Activated naive CD4-positive, alpha-beta T cell treated with anti-CD3 and anti-CD28 coated beads for 36 hours (primary cell): ENCODE measurements at places on chromosomes 1 and 21. TPM values are rescaled to one million over a fixed set of nuclear protein-coding genes. Genes with fewer than 3 reads are reported as not detected.
A peak's percentile ranks its signal among the peaks of the same experiment; 100 is the strongest.

- peak; percentile 62 for DNase-seq
- peaks cover 15% of the 10 kb centered on the region for H3K36me3 ChIP-seq
- H3K4me3 ChIP-seq: no peak overlapping the region
- H3K27ac ChIP-seq: no peak overlapping the region
- H3K27me3 ChIP-seq: no peaks in the 10 kb centered on the region
Observed at GRCh38 chr1:12031039-12031980, 12.0 kb downstream of the MIIP start.

GNAT2 gene
- total RNA-seq: 0.50 TPM

GRCh38 chr1:183636334-183636682, 725 bp upstream of the ARPC5 start:
- peaks cover 12% of the 10 kb centered on the region for H3K36me3 ChIP-seq
- peak overlapping the region; percentile 99 for H3K27ac ChIP-seq
- H3K4me3 ChIP-seq: peak overlapping the region; percentile 98
- H3K4me1 ChIP-seq: peaks cover 23% of the 10 kb centered on the region

GRCh38 chr1:201628490-201628889, 89.6 kb downstream of the NAV1 start:
- H3K4me1 ChIP-seq: no peaks in the 10 kb centered on the region
- no peak for DNase-seq
- H3K4me3 ChIP-seq: no peak overlapping the region

DNA sequence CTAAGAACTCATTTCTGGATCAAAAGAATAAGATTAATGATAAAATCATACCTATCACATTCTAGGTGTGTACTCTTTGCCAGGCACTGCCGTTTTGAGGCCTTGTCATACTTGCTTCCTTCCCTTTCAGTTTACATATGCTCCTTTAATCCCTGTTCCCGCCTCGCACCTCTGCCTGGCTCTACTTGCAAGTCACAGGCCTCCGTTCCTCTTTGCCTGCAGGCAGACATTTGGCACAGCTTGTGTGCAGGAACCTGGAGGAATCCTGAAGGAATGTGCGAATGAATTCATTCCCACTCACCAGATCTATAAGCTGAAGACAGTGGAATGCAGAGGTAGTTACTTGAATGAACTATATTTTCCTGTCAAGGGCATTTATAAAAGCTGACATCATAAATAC, 13.8 kb downstream of the WLS start:
- H3K36me3 ChIP-seq: no peaks in the 10 kb centered on the region
- no peaks in the 10 kb centered on the region for H3K27me3 ChIP-seq
- no peak overlapping the region for H3K27ac ChIP-seq
- no peak for DNase-seq

LORICRIN gene
- not detected for total RNA-seq

- H3K27me3 ChIP-seq: no peaks in the 10 kb centered on the region
- DNase-seq: peak; percentile 44
- H3K36me3 ChIP-seq: peaks cover 15% of the 10 kb centered on the region
- peaks cover 80% of the 10 kb centered on the region for H3K4me1 ChIP-seq
- H3K27ac ChIP-seq: peak overlapping the region; percentile 1
Observed at GRCh38 chr21:37398697-37399096, 32.1 kb downstream of the DYRK1A start.

DNA sequence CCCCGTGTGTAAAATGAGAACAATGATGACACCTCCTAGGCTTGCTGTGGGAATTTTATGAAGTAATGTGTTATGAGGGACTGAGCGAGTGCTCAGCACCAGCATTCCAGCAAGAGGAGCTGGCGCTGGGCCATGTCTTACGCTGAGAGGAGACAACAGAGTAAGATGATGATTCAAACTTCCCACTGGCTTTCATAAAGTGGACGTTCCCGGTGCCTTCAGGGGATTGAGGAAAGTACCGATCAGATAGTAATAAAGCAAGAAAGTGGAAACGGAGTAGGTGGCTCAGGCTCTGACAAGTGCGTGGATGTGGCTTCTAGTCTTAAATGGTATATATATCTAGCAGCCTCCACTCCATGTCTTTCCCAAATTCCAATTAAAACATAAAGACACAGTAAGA, 23.8 kb downstream of the EPHA10 start:
- H3K27me3 ChIP-seq: peaks cover 25% of the 10 kb centered on the region
- H3K4me3 ChIP-seq: no peak overlapping the region
- no peak overlapping the region for H3K27ac ChIP-seq
- no peaks in the 10 kb centered on the region for H3K36me3 ChIP-seq

DNA sequence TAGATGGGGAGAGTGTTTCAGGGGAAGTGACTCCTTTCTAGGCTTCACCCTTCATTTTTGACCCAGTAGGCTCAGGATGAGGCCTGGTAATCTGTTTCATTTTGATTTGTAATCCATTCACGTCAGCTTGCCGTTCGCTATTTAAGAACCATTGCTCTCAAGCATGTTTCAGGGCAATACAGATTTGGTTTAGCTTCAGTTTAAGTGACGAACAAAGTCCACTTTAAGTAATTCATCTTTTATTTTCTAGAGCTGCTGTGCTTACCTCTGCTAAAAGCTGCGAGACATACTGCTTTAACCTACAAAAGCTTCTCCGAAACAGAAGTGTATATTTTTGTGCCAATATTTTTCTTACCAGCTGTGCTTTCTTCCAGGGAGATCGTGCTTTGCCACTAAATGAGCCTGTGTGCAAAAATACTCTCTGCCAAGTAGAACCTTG, 8.9 kb upstream of the FMO3 start:
- peaks cover 4% of the 10 kb centered on the region for H3K27me3 ChIP-seq
- H3K4me1 ChIP-seq: no peaks in the 10 kb centered on the region
- H3K4me3 ChIP-seq: no peak overlapping the region
- no peak overlapping the region for H3K27ac ChIP-seq

- no peak overlapping the region for H3K4me3 ChIP-seq
- H3K36me3 ChIP-seq: peaks cover 15% of the 10 kb centered on the region
- H3K4me1 ChIP-seq: peaks cover 5% of the 10 kb centered on the region
- H3K27ac ChIP-seq: no peak overlapping the region
- no peaks in the 10 kb centered on the region for H3K27me3 ChIP-seq
Observed at GRCh38 chr1:235806123-235806522, 60.6 kb downstream of the LYST start.

ERG gene
- total RNA-seq: not detected

GRCh38 chr1:45787905-45788304, 15.5 kb upstream of the MAST2 start:
- H3K36me3 ChIP-seq: no peaks in the 10 kb centered on the region
- H3K4me1 ChIP-seq: peaks cover 20% of the 10 kb centered on the region
- no peak for DNase-seq
- peaks cover 6% of the 10 kb centered on the region for H3K27me3 ChIP-seq

GRCh38 chr1:42713293-42713692, 26.7 kb downstream of the CLDN19 start:
- H3K36me3 ChIP-seq: peaks cover 70% of the 10 kb centered on the region
- no peaks in the 10 kb centered on the region for H3K27me3 ChIP-seq
- H3K4me1 ChIP-seq: peaks cover 8% of the 10 kb centered on the region
- no peak overlapping the region for H3K27ac ChIP-seq

MNDA gene
- not detected for total RNA-seq

DNA sequence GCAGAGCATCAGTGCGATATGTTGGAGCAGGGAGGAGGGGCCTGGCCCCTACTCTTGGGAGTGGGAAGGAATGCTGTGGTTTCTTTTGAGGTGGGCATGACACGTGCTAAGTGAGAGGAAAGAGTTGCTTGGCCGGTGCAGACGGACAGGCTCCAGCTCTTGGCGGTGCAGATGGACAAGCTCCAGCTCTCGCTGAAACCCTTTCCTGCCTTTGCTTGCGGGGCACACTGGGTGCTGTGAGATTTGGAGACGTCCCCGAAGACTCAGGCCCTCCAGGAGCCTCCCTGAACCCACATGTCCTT, 15.9 kb downstream of the PDXK start:
- no peak overlapping the region for H3K27ac ChIP-seq
- H3K4me1 ChIP-seq: peaks cover 25% of the 10 kb centered on the region
- no peaks in the 10 kb centered on the region for H3K36me3 ChIP-seq
- no peak overlapping the region for H3K4me3 ChIP-seq

GRCh38 chr1:194078765-194079164, 892.4 kb upstream of the B3GALT2 start:
- no peak overlapping the region for H3K4me3 ChIP-seq
- no peak overlapping the region for H3K27ac ChIP-seq
- no peak for DNase-seq
- no peaks in the 10 kb centered on the region for H3K4me1 ChIP-seq
- no peaks in the 10 kb centered on the region for H3K27me3 ChIP-seq
- H3K36me3 ChIP-seq: peaks cover 2% of the 10 kb centered on the region

COL18A1 gene
- total RNA-seq: 10.3 TPM

DNA sequence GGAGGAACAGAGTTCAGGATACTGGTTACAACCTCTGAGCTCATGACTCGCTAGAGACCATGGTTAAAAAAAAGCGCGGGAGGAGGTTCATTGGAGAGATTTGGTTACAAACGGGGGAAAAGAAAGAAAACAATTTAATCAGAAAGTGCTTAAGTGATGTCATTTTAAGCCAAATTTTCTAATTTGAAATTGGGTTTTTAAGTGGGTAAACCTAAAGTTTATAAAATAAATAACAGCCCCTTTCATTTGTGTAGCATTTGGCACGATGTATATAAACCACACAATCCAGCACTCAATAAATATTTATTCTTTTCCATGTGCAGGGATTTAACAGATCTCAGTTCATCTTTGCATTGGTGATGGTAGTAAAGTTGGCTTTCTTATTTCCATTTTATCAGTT, 7.0 kb upstream of the DPT start:
- no peaks in the 10 kb centered on the region for H3K4me1 ChIP-seq
- H3K27me3 ChIP-seq: peaks cover 5% of the 10 kb centered on the region
- no peak for DNase-seq

FRRS1 gene
- total RNA-seq: 0.52 TPM

DNA sequence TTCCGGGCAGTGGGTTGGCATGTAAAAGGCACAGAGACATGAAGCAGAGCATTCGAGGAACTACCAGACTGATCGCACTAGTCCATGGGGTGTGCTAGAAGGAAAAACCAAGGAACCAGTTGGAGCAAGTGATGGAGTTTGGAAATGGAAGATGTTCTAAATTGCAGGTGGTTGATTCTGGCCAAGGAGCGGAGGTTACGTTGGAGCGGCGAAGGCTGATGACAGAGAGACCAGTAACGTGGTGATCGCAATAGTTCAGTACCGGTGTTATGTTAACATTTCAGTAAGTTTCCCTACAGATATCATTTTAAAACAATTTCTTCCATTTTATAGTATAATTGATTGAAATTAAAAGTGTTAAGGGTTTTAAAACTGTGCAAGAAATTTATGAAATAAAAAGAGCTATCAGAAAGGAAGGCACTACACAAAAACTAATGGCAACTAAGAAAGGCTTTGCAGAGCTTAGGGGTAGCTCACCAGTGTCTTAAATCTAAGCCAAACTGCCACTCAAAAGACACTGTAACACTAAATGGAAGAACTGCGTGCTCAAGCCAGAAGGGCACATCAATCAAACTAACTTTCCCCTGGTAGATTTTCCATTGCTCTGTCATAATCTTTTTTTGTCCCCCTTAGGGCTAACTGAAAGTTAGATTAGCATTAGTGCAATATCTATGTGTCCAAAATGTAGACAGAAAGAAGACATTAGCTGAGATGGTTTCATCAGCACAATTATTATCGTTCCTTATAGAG, 11.3 kb upstream of the HEATR1 start:
- peaks cover 47% of the 10 kb centered on the region for H3K27me3 ChIP-seq
- H3K36me3 ChIP-seq: no peaks in the 10 kb centered on the region
- H3K4me3 ChIP-seq: no peak overlapping the region
- DNase-seq: no peak
- H3K27ac ChIP-seq: no peak overlapping the region
- H3K4me1 ChIP-seq: no peaks in the 10 kb centered on the region

DNA sequence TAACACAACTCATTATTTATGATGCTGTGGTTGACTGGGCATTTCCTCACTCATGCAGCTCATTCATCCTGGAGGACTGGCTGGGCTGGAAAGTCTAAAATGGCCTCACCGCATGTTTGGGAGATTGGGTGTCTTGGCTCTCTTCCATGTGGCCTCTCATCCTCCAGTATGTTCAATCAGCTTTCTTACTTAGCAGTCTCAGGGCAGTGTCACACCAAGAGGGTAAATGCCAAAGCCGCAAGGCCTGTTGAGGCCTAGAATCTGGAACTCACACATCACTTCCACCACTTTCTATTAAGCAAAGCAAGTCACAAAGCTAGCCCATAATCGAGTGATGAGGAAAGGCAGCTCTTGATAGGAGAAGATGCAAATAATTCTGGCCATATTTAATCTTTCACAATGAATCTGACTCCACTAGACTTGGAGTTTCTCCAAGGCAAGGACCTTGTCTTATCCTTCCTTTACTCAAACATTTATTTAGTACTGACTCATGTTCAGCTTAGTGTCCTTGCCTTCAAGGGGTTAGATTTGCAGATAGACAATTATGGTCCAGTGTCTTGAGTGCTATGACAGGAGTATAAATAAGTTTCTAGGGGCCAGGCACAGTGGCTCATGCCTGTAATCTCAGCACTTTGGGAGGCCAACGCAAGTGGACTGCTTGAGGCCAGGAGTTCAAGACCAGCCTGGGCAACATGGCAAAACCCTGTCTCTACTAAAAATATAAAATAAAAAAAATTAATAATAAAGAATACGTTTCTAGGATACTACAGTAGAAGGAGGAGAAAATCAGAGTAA, 45.1 kb downstream of the TMEM53 start:
- DNase-seq: no peak
- H3K4me3 ChIP-seq: no peak overlapping the region
- H3K27me3 ChIP-seq: no peaks in the 10 kb centered on the region

DNA sequence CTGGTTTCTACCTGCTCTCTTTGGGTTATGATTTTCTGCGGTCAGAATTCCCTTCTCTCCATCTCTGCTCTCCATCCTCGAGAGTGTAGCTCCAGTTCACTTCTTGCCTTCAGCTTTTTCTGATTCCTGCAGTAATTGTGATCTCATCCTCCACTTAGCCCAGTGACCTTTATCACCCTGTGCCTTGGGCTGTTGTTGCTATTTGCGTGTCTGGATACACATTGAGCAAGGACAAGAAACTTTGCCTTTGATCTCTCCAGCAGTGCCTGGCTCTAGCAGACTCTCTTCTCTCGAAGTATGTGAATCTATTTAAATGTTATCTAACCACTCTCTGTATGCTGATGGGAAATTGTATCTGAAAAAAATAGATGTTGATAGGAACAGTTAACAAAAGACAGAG, 76.4 kb upstream of the MARK1 start:
- no peaks in the 10 kb centered on the region for H3K4me1 ChIP-seq
- H3K27me3 ChIP-seq: peaks cover 26% of the 10 kb centered on the region
- no peaks in the 10 kb centered on the region for H3K36me3 ChIP-seq
- DNase-seq: no peak
- no peak overlapping the region for H3K4me3 ChIP-seq

GRCh38 chr21:29301691-29302090, 3.0 kb downstream of the BACH1 start:
- H3K27me3 ChIP-seq: no peaks in the 10 kb centered on the region
- peaks cover 9% of the 10 kb centered on the region for H3K36me3 ChIP-seq
- H3K27ac ChIP-seq: no peak overlapping the region
- no peak for DNase-seq
- no peak overlapping the region for H3K4me3 ChIP-seq
- peaks cover 66% of the 10 kb centered on the region for H3K4me1 ChIP-seq
